Cortex of kidney (tissue), 1 donor: ENCODE measurements at places on chromosomes 1 and 21.

- DNase-seq: no peak
Observed at GRCh38 chr1:36846357-36846756, 188.0 kb downstream of the GRIK3 start.

DNA sequence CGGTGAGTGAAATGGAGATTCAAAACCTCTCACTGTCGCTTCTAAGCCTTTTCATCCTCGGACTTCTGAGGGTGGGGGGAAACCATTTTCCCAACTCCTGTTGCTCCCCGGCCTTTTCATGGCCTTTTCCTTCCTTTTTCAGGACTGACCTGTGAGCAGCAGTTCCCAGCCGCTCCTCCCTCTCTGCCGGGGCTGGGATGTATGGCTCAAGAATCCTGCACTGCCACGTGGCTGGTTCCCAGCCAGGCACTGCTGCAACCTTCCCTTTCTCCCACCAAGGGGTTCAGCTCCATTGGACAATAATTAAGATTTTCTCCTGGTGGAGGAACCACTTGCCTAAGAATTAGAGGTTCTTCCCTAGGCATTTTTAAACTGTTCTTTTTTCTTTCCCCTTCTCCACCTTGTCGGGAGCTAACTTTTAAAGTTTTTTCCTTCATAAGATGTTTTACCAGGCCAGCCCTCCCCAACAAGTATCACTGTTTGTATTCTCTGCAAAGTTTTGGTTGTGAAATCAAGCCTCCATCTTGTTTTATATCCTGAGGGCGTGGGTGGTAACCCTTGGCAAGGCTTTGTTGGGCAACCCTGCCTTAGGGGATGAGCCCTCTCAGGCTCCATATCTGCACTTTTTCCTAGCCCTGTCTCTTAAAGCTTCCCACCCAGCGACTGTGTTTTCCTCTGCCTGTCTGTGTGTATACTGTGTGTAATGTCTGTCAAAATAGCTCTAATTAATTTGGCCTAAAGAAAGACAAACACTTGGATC lies 1166.6 kb upstream of the ADGRL2 start:
- no peak for DNase-seq

GRCh38 chr1:159922511-159923202 lies 2.6 kb downstream of the TAGLN2 start:
- no peak for DNase-seq

GRCh38 chr1:206797534-206798383 lies 25.5 kb upstream of the IL10 start:
- DNase-seq: no peak

DNA sequence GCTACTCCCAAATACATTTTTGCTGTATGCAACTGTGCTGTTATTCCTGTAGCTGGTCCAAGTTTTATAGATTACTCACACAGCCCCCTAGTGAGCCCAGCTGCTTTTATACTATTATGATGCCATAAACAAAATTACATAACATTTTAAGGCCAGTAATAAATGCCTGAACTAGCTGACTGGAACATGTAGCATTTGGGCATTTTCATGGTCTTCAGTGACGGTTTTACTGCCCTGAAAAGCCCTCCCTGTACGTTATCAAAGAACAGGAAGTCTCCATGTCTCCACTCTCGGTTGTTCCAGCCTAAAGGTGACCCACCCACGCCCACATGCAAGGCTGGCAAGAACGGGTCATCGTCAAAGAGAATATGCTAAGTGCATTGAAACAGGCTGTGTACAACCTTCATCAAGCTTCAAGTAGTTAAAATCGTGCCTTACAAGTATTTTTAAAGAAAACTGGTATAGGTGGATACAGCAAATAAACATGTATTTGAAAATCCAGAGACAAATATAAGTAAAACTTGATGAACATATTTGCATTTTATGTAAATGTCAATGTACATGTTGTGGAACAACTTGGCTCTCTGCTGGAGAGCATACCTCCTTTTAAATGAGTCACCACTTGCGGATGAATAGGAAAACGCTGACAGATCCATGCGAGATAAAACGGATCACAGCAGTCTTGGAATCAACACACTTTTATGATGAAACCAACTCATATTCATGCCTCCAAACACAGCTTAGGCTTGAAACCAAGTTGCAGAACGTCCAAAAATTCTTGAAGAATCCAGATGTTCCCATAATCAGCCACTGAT lies 520.5 kb downstream of the SMYD3 start:
- DNase-seq: no peak

DNA sequence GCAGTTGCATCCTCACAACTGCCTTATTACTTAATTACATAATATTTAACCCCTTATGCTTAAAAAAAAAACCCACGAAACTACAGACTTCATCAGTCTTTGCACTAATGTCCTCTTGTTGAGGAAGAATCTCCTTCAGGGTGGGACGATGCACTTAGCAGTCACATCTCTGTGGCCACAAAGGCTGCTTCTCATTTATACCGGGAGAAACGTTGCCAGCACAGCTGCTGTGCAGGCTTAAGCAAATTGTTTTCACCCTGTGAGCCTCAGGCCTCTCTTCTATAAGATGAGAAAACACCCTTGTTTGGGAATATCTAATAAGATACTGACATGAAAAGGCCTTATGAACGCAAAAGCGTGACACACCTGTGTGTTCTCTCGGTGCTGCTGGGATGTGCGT lies 2.9 kb upstream of the OBSCN start:
- no peak for DNase-seq

DNA sequence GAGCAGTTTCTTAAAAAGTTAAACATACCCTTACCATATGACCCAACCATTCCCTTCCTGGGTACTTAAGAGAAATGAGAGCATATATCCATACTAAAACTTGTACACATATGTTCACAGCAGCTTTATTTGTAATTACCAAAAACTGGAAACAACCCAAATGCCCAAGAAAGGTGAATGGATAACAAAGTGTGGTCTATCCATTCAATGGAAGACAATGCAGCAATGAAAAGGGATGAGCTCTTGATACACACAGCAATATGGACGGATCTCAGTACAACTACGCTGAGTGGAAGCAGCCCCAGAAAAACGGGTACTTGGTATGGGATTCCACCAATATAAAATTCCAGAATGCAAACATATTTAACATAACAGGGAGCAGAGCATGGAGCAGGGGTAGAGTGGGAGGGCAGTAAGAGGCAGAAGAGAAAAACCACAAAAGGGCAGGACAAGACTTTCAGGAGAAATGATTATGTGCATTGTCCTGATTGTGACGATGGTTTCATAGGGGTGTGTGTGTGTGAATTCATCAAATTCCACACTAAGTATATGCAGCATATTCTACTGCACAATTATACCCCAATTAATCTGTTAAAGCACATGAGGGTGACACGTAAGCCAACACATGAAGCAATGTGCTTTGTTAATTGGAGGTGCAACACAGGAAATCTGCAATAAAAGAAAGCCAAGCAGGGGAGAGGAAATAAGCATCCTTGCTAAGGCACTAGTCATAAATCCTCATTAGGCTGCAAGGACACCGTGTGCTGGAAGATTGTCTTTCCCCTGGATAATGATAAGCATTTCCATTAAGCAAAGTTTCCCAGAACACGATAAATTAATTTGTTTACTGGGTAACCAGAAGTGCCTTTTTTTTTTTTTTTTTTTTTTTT lies 113.1 kb upstream of the KRTAP19-8 start:
- DNase-seq: no peak

DNA sequence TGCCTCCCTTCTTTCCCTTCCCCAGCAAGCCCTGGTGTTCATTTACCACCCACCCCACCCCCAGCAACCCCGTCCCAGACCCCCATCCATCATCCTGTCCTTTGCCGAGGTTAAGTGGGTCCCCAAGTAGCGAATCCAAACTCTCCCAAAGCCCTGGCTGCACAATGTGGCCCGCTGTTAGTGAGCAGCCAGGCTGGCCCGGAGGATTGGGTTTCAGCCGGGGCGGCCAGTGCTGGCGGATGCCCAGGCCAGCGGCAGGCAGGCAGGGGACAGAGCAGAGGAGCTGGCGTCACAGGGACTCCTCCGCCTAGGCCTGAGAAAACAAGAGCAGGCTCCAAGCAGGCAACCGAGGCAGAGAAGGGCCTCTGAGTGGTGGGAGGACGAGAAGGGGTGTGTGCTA lies 61.4 kb downstream of the EPHB2 start:
- no peak for DNase-seq

GRCh38 chr21:16069178-16070112 lies 339.7 kb downstream of the USP25 start:
- no peak for DNase-seq

DNA sequence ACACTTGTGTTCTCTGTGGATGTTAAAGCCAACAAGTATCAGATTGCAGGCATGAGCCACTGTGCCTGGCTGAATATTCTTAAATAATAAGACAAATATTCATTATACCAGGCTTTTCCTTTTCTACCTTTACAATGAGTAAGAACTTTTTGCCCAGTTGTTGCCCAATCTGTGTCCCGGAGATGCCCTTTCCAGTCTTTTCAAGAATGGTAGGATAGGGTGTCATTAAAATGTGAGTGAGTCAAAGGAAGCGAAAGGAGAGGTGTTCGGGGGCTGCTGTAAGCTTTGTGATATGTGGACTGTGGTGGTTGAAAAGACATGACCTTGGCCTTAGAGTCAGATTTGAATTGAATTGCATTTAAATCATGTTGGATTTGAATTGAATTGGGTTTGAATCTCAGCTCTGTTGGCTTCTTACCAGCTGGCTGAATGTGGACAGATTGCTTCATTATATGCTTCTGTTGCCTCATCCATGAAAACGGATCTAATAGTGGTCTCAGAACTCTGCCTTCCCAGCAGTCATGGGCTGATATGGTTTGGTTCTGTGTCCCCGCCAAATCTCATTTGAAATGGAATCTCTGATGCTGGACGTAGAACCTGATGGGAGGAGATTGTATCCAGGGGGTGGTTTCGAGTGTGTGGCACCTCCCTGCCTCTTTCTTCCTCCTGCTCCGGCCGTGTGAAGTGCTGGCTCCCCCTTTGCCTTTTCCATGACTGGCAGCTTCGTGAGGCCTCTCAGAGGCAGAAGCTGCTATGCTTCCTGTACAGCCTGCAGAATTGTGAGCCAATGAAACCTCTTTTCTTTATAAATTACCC lies 22.7 kb upstream of the AADACL3 start:
- no peak for DNase-seq

DNA sequence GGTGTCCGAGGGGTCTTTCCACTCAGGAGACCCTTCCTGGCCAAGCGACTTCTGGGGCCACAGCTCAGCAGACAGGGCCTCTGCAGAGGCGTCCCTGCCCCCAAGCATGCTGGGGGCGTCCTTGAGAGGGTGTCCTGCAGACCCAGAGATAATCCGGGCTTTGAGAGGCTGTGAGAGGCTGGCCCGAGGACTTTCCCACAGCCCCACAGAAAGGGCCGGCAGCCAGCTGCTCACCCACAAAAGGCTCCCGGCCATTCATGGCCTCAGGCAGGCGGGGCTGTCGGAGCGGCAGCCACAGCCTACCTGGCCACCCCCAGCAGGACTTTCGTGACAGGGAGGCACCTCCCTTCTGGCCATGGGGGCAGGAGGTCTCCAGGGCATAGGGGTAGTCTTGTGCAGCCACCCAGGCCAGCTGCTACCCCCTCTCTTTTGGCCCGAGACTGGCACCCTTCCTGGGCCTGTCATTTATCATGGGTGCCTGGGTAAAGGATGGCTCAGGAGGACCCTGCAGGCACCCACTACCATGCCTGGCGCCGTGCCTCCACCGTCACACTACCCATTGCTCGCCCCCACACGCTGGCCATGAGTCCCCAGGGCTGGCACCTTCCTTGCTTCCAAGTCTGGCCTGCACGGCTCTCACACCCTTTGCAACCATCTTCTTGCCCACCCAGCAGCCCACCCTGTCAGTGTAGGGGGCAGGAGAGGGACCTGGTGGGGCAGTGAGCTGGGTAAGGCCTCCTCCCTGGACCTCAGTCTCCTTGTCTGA lies 11.1 kb upstream of the TNFRSF14 start:
- no peak for DNase-seq

- DNase-seq: no peak
Observed at GRCh38 chr1:112465122-112465521, 43.6 kb upstream of the WNT2B start.

- no peak for DNase-seq
Observed at GRCh38 chr1:26161415-26162219, 2.7 kb downstream of the FAM110D start.

GRCh38 chr1:208183977-208184911 lies 59.9 kb downstream of the PLXNA2 start:
- no peak for DNase-seq

GRCh38 chr1:241271427-241271826 lies 85.6 kb downstream of the RGS7 start:
- DNase-seq: no peak

DNA sequence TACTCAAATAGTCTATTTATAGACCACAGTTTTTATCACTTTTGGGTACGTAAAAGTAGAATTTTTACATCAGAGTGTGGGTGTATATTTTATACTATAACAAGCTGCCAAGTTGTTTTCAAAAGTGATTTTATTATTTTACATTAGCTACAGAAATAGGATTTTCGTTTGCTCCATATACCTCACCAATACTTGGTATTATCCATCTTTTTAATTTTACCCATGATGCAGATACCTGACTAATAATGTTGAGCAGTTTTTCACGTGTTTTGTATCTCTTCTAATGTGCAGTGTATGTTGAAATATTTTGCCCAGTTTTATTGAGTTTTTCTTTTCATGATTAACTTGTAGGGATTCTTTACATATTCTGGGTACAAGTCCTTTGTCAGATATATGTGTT lies 379.8 kb downstream of the MATN1 start:
- no peak for DNase-seq

- no peak for DNase-seq
Observed at GRCh38 chr1:4150262-4150661, 250.2 kb upstream of the C1orf174 start.

DNA sequence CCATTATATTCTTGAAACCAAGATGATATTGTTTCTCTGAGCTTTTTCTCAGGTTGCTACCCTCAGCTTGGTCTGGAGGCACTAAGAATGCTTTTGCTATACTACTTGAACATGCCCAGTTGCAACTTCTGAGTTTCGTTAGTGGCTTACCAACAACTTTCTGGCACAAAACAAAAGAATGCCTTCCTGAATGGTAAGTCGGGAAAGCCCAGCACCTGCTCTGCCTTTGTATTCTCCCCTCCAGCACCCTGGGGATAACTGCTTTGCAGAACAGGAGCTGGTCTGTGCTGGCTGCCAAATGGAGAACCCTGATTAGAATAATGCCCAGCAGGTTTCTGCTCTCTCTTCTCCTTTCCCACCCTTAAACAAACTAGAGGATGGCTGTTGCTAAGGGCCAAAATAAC lies 149.3 kb downstream of the TGFB2 start:
- no peak for DNase-seq
